ENCODE measurements at places on chromosomes 6 and 20. TPM values are rescaled to one million over a fixed set of nuclear protein-coding genes. Genes with fewer than 3 reads are reported as not detected.

GRCh38 chr6:2185466-2185865 is 59.9 kb downstream of the GMDS start:
- DNase-seq, result no peak

- DNase-seq, result no peak
These were observed 215.4 kb downstream of the TSHZ2 start for GRCh38 chr20:53187392-53188068.

DNA sequence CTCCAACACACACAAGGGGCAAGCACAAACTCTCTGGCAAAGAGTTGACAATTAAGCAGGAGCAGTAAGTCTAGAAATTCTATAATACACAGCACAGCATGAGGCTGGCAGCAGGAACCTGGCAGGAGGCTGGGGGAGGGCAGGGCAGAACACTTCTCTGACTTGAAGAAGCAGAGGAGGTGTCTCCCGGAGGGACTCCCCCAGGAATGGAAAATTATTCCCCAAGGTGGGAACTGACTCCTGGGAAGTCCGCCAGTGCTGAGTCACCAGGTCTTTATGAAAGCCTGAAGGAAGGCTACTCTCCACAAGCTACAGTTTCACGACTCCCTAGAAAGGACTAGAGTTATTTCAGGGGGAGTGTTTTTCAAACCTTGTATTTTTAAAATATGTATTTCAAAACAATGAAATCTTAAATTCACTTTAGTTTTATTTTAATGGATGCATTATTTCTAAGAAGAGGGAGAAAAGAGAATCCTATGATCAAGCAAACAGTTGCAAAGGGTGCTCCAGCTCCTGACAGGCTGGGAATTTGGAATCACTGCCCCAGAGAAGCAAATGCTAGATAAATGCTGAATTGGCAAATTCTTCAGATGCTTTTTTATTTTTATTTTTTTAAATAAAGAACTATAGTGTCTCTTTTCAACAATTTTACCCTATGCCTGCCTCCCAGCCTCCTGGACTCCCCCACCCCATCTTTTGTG is 192.8 kb downstream of the LY86 start:
- DNase-seq, result peak; percentile 76

GRCh38 chr6:88499436-88499835 is 333.3 kb upstream of the CNR1 start:
- DNase-seq, result no peak

- DNase-seq, result no peak
These were observed 34.1 kb downstream of the CDS2 start for GRCh38 chr20:5160882-5161281.

GRCh38 chr6:107655245-107655644 is 165.3 kb downstream of the SOBP start:
- DNase-seq, result no peak

DNA sequence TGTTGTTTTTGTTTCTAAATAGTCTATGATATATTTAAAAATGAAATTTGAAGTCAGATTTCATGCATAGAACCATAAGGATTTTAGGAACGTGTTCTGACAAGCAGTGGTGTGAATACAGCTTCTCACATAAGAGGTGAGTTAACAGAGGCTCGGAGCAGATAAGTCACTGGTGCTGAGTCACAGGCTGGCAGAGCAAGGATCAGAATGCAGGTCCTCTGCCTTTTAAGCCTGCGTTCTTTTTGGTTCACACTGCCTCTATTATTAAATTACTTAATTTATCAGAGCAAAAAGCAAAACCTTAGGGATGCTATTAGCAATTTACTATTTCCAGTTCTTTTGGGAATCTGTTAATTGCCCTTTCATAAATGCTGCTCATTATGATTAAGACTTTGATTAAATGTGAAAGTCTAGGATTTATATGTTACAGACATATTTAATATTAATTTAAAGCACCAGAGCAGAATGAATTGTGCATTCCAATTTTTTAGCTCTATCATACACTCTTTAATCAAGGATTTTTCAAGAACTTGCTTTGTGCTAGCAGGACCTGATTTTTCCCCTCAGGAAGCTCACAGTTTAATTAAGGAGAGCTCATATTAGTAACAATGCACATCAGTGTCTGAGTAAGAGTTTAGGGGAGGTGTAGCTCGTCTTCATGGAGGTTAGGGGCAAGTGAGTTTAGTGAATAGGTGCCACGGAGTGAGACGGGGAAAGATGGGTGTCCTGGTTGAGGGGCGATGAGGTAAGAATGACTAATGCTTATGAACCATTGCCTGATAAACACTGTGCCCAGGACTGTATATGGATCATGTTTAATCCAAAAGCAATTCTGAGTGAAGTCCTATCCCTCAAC is 212.7 kb upstream of the AGPAT4 start:
- DNase-seq, result peak; percentile 13

DNA sequence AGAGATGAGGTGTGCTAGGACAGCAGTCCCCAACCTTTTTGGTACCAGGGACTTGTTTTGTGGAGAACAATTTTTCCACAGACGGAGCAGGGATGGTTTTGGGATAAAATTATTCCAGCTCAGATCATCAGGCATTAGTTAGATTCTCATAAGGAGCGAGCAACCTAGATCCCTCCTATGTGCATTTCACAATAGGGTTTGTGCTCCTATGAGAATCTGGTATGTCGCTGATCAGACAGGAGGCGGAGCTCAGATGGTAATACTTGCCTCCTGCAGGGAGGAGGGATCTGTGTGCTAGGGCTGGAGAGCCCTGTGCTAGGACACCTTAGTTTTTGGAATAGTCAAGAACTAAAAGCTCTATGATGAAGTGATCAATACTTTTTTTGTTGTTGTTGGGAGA is 2.5 kb downstream of the SMIM13 start:
- DNase-seq, result no peak

DNA sequence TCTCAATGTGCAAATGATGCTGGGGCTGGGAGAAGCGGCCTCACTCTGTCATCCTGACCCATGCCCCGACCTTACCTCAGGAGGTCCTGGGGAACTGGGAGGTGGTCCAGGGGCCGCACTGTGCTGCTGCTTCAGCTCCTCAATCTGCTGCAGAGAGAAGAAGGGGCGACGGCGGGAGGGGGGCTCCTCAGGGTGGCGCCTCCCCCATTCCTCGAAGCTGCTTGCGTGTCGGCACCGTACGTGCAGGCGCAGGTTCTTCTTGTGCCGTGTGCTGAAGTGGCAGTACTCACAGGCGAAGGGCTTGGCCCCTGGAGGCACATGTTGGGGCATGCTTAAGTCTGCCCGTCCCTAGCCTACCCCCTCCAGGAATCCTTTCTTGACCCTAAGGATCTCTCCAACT is 12.9 kb downstream of the ZNF335 start:
- DNase-seq, result peak; percentile 26

DNA sequence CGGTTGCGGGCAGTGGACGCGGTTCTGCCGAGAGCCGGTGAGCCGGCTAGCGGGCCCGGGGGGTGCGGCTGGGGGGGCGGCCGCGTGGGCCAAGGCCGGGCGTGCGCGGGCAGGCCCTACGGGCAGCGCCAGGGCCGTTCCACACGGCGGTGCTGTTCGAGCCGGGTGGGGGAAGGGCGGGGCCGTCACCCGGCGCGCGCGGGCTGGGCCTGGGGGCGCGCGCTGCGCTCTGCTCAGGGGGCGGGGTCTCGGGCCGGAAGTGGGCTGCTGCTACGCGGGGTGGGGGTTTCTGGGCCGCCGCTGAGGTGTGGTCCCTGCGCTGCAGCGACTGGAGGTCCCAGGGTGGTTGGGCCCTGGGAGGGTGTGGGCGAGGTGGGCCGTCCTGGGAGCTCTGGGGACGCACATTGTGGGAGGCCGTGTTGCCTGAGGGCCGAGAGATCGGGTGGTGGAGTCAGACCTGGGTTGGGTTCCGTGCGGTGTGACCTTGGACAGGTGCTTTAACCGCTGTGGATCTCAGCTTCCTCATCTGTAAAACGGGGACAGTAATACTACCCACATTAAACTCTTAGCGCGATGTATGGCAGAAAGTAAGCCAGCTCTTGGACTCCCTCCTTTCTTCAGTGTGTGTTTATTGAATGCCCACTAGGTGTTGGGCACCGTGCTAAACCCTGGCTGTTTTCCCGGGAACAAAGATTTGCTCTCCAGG is 391 bp downstream of the MAPRE1 start:
- peak; percentile 88 for DNase-seq

- no peak for DNase-seq
These were observed 9.8 kb upstream of the GGTLC1 start for GRCh38 chr20:23998392-23998791.

The OR2H1 gene
- total RNA-seq, result not detected

The PTK6 gene
- 0.11 TPM for total RNA-seq

The CYP24A1 gene
- total RNA-seq, result not detected

The GABRR2 gene
- 0.35 TPM for total RNA-seq

The MUC22 gene
- 0.14 TPM for total RNA-seq
